SK-N-MC (cell line): ENCODE measurements at places on chromosomes 7 and 10.

- DNase-seq: no peak
These were observed 36.8 kb downstream of the CHST3 start for GRCh38 chr10:72001033-72001395.

DNA sequence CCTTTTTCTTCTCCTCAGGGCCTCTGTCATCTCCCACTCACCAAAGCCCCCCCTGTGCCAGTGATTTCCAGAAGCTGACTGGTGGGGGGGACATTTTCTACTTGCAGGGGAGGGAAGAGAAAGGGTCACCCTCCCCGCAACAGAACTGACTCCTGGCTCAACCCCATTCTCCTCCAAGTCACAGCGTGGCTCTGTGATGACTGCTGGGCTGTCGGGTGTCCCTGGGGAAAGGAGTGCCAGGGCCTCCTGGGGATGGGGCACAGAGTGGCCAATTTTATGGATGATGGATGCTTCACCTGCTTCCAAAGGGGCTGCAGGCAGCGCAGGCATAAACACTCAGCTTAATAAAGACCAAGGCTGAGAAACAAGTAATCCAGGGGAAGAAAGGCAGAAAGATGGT, 523.0 kb downstream of the PTPRN2 start:
- no peak for DNase-seq

DNA sequence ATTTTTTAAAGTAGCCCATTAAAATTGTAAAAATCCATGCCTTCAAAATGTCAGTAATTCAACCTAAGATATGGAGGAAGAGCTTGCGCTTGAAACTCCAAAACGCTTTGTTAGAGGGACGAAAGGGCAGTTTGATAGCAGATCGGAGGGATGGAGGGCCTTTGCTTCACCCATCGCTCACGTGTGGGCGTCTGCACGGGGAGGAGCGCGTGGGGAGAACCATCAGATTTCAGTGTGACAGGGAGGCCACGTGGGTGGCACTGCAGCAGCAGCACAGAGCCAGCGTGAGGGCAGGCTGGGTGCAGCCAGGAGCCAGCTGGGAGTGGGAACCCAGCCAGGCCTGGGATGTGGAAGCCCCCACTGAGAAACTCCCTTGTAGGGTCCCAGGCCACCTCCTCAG, 325.5 kb downstream of the PAXIP1 start:
- no peak for DNase-seq

- no peak for DNase-seq
These were observed 28.3 kb downstream of the NRP1 start for GRCh38 chr10:33306126-33306525.
